AML-193 (cell line): ENCODE measurements at places on chromosomes 5 and 9.

DNA sequence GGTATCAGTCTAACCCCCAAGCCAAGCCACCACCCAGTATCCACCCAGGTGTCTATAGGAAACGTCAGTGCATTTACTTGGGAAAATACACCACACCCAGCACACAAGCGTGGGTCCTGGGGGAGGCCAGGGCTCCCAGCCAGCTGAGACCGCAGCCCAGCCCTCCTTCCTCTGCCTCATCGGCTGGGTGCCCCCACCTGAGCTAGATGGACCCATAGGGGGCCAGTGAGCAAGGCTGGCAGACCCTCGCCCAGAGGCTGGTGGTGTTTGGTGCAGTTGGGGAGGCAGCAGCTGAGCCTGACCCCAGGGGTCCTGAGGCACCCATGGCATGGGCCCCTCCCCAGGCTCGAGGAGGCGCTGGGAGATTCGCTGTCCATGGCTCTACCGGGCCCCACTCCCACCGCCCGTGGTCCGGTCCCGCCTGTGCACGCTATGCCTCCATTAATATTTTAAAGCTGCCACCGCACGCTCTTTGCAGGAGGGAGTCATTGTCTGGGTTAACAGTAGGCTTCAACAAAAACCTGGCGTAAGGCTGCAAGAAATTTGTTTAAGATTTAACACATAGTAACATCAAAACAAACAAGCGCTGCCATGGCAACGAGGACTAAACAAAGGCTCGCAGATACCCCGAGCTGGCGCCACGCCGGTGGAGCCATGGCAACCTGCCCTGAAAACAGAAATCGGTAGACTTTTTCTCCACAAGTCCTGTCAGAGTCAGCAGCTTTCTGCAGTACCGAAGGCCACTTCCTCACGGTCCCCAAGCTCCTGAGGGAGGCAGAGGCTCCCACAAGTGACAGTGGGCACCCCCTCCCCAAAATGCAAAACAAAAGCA lies 20.6 kb downstream of the TPPP start:
- DNase-seq = no peak

GRCh38 chr5:154351141-154351540 lies 94.7 kb upstream of the SAP30L start:
- no peak for DNase-seq

DNA sequence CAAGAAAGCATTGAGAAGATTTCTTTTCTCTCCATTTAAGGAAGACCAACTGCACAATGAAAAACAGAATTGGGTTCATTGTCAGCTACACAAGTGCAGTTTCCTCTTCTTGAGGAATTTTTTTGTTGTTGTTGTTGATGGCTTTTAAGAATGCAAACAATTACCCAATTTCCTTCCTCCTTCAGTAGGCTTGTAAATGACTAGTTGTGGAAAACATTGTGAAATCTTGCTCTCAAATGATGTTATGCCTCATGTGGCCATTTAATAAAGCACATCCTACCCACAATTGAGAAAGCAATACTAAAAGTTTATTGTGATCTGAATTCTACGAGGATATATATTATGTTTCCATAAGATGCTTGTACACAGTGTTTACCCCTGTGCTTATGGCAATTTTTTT lies 171.6 kb downstream of the FAM174A start:
- DNase-seq = peak; percentile 90

DNA sequence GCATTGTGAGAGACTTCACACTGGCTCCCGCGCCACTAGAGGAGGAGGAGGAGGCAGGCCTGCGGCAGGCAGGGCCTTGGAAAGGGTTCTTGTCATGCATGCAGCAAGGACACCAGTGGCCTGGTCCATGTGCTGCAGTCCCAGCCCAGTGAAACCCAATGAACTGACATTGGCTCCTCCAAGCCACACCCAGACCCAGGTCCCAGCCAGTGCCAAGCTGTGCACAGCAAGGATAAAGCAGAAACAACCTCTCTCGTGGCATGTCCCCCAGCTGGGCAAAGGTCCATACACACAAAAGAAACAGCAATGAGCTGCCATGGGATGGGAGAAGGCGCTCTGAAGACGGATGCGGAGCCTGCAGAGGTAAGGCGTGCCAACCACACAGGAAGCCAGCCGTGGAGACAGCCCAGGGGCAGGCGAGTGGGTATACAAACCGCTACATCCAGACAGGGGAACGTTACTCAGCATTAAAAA lies 89.2 kb downstream of the SEMA4D start:
- peak; percentile 88 for DNase-seq
